ENCODE measurements at places on chromosomes 2 and 18. TPM values are rescaled to one million over a fixed set of nuclear protein-coding genes. Genes with fewer than 3 reads are reported as not detected.

GRCh38 chr18:62651276-62652056, 63.9 kb upstream of the PHLPP1 start:
- no peak for DNase-seq
- H3K27ac ChIP-seq = no peak overlapping the region
- H3K36me3 ChIP-seq = no peaks in the 10 kb centered on the region
- H3K4me1 ChIP-seq = peaks cover 8% of the 10 kb centered on the region

DNA sequence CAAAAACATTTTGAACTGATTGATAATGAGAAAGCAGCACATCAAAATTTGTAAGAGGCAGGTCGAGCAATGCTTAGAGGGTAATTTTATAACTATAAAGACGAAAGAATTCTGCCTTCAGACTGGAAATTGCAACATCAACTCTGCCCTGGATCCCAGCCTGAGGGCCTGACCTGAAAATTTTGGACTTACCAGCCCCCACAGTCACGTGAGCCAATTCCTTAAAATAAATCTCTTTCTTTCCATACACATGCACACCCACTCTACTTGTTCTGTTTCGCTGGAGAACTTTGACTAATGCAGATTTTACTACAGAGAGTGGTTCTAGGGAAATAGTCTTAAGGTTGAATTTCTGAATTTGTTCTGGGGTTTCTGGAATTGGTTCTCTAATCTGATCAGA, 14.6 kb upstream of the ACOXL start:
- no peak overlapping the region for H3K27ac ChIP-seq
- no peaks in the 10 kb centered on the region for H3K36me3 ChIP-seq
- no peaks in the 10 kb centered on the region for H3K4me1 ChIP-seq
- H3K4me3 ChIP-seq = no peak overlapping the region

DNA sequence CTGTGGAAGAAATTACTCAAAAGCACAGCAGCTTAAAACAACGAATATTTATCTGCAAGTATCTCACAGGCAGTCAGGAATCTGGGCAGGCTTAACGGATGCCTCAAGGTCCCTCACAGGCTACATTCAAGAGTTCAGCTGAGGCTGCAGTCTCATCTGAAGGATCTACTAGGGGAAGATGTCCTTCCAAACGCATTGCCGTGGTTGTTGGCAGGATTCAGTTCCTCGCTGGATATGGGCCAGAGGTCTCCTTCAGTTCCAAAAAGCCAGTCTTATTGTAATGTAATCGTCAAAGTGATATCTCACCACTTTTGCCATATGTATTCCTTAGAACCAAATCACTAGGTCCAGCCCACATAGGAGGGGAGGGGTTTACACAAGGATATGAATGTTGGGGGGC, 98.2 kb upstream of the EPAS1 start:
- DNase-seq = no peak
- no peaks in the 10 kb centered on the region for H3K36me3 ChIP-seq

DNA sequence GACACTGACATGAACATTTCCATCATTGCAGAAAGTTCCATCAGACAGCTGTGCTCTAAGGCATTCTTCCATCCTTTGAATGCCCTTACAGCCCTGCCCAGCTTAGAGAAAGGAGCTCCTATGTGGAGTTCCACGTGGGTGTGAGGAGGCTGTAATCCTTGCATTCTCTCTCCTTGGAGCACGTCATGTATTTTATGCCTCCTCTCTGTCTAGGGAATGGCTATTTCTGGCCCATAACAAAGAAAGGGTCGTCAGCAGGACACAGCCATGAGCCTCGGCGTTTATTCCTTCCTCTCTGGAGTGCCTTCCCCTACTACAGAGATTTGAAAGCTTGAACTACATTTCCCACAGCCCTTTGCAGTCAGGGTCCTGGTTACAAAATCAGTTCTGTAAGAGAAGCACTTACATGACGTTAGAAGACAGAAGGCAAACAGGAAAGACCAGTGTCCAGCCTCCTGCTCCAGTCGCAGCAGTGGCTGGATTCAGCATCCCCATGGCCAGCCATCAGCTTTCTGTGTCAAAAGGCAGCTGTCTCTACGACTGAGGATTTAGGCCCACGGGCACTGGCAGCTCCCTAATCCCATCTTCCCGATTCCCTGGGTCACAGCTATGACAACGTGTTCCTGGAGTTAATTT, 234.9 kb downstream of the TFCP2L1 start:
- DNase-seq = no peak
- no peak overlapping the region for H3K4me3 ChIP-seq
- no peaks in the 10 kb centered on the region for H3K27me3 ChIP-seq
- H3K27ac ChIP-seq = no peak overlapping the region
- H3K36me3 ChIP-seq = no peaks in the 10 kb centered on the region
- H3K4me1 ChIP-seq = no peaks in the 10 kb centered on the region

GRCh38 chr2:207459990-207460757, 69.6 kb upstream of the CREB1 start:
- H3K27me3 ChIP-seq = no peaks in the 10 kb centered on the region
- no peak for DNase-seq

CNTNAP5 gene
- not detected for total RNA-seq

MAP3K19 gene
- not detected for total RNA-seq

DNA sequence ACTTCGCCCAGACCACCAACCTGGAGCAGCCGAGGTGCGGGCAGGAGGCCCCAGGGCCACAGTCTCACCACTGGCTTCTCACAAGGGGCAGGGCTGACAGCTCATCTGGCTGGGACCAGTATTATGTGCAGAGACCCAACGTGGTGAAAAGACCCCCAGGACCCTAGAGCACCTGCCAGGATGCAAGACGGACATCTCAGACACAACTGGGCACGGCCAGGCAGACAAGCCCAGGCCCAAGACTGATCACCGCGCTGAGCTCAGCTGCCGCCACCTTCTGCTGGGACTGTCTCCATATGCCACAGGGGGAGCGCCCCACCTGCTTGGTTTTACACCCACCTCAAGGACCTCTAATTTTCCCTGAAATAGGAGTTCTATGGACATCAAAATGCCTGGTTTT, 23.2 kb downstream of the HDAC4 start:
- H3K36me3 ChIP-seq = peaks cover 8% of the 10 kb centered on the region
- no peak for DNase-seq
- peaks cover 38% of the 10 kb centered on the region for H3K4me1 ChIP-seq
- no peak overlapping the region for H3K4me3 ChIP-seq

DNA sequence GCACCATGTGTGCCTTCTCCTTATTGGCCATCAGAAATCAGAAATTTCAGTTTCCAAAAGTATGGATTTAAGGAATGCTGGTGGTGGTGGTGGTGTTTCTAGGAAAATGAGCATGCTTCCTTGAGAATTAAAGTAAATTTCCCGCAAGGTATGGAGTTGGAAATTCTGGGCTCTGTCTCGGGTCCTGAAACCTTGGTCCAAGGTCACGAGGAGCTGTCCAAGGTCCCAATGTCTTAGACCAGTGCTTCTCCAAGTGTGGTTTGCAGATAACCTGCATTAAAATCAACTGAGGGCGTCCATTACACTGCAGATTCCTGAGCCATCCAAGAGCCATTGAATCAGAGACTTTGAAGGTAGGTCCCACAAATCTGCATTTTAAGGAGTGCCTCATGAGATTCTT, 210.9 kb upstream of the PKDCC start:
- H3K27ac ChIP-seq = no peak overlapping the region
- H3K4me1 ChIP-seq = peaks cover 6% of the 10 kb centered on the region
- peaks cover 12% of the 10 kb centered on the region for H3K27me3 ChIP-seq

- H3K4me3 ChIP-seq = no peak overlapping the region
- no peak for DNase-seq
- H3K27ac ChIP-seq = no peak overlapping the region
- H3K36me3 ChIP-seq = no peaks in the 10 kb centered on the region
Observed at GRCh38 chr18:43393174-43393573, 115.9 kb upstream of the SYT4 start.

DNA sequence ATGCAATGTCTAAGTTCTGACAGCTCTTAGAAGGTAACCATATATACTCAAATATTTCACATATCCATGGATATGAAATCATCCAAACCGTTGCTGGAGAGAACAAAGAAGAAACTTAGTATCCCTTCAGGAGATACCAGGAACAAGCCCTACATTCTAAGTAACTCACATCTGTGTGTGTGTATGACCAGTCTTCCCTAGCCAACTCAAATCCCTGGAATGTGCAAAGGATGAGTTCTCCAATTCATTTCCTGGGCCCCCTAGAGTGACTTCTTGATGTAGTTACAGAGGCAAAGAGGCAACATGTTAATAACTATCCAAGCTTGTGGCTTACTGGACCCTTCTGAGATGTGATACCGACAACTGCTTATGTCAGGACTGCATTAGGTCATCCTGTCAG, 20.1 kb downstream of the TPGS2 start:
- DNase-seq = no peak
- H3K27me3 ChIP-seq = no peaks in the 10 kb centered on the region
- no peak overlapping the region for H3K4me3 ChIP-seq
- peaks cover 4% of the 10 kb centered on the region for H3K4me1 ChIP-seq
- H3K27ac ChIP-seq = no peak overlapping the region

DNA sequence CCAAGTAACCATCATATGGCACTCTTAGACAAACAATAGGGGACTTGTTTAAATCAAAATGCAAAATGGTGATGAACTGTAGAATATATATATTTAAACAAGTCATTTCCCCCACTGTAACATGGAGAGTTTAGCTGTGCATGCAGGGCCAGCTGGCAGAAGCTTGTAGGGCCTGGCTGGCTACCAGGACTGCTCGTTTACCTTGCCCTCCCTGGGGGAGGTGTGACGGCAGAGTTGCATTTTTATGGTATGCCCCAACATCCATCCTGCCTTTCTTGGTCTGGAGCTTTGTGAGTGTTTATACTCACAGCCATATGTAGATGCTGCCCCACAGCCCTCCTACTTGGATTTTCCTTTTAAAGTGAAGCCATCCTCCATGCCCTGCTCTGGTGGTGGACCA, 101.7 kb upstream of the ZFP36L2 start:
- no peak for DNase-seq
- H3K4me1 ChIP-seq = peaks cover 7% of the 10 kb centered on the region
- H3K27me3 ChIP-seq = no peaks in the 10 kb centered on the region
- no peaks in the 10 kb centered on the region for H3K36me3 ChIP-seq

DNA sequence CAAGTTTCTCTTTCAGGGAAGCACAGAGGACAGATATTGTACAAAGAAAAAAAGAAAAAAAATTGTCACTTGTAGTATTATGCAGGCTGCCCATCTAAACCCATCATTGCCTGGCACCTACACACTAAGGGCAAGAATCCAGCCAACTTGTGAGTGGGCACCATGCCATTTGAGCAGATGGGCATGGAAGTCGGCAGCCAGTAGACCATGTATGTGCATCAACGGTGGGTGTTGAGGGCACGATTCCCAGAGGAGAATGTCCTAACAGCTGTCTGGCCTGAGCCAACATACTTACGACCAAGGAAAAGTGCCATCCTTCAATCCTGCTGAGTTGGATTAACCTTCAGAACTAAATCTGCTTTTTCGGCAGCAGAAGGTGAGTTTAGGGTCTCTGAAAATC, 63.9 kb downstream of the ARHGAP15 start:
- no peak for DNase-seq
- no peak overlapping the region for H3K4me3 ChIP-seq
- H3K36me3 ChIP-seq = no peaks in the 10 kb centered on the region

- DNase-seq = no peak
- no peaks in the 10 kb centered on the region for H3K27me3 ChIP-seq
- no peak overlapping the region for H3K27ac ChIP-seq
- no peaks in the 10 kb centered on the region for H3K4me1 ChIP-seq
Observed at GRCh38 chr18:22921772-22922171, 11.4 kb upstream of the RBBP8 start.

DNA sequence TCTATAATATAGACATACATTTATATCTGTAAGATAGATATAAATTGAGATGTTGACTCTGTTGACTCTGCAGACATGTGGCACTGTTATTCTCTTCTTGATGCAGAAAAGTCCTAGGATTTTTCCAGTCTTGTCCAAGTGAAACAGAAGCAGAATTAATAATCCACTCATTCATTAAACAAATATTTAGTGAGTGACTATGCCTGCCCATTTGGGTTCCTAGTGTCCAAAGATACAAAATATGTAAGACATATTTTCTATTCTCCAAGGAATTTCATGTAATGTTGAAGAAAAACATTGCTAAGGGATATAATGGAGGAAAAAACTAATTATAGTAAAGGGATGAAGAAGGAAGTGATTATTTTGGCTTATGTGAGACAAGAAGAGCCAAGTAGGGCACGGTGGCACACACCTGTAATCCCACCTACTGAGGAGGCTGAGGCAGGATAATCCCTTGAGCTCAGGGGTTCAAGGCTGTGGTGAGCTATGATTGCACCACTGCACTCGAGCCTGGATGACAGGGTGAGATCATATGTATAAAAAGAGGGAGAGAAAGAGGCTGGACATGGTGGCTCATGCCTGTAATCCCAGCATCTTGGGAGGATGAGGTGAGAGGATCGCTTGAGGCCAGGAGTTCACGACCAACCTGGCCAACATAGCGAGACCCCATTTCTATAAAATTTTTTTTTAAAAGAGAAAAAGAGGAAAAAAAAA, 19.9 kb upstream of the PLEKHH2 start:
- H3K27ac ChIP-seq = no peak overlapping the region
- no peaks in the 10 kb centered on the region for H3K4me1 ChIP-seq
- H3K27me3 ChIP-seq = no peaks in the 10 kb centered on the region
- H3K4me3 ChIP-seq = no peak overlapping the region
- no peaks in the 10 kb centered on the region for H3K36me3 ChIP-seq
- DNase-seq = no peak

C2orf81 gene
- 1.2 TPM for total RNA-seq

- H3K36me3 ChIP-seq = no peaks in the 10 kb centered on the region
- H3K27me3 ChIP-seq = no peaks in the 10 kb centered on the region
- no peak overlapping the region for H3K4me3 ChIP-seq
- no peak overlapping the region for H3K27ac ChIP-seq
- no peaks in the 10 kb centered on the region for H3K4me1 ChIP-seq
Observed at GRCh38 chr18:73235921-73236320, 368.1 kb upstream of the NETO1 start.

DNA sequence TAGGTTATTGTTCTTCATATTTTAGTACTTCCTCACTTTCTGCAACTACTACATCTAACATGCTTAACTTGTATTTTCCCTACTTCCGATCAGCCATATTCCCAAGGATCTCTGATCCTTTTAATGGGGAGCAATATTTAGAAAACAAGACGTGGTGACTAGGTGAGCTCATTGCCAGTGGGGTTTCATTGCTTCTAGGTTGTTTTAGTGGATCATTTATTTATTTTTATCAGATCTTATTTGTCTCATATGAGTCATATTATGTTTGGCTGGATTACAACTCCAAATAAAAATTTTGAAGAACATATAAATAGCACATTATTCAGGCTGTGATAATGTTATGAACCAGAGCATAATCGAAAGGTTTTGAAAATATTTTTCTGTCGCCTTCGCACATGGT, 480.9 kb upstream of the TMEFF2 start:
- no peaks in the 10 kb centered on the region for H3K36me3 ChIP-seq
- no peak for DNase-seq
- H3K4me3 ChIP-seq = no peak overlapping the region

CYP1B1 gene
- total RNA-seq = 14.7 TPM

GRCh38 chr2:146246736-146247523, 1597.9 kb upstream of the ACVR2A start:
- H3K27ac ChIP-seq = no peak overlapping the region
- H3K4me3 ChIP-seq = no peak overlapping the region
- H3K36me3 ChIP-seq = no peaks in the 10 kb centered on the region
- DNase-seq = no peak
- no peaks in the 10 kb centered on the region for H3K4me1 ChIP-seq
- H3K27me3 ChIP-seq = no peaks in the 10 kb centered on the region

DSG4 gene
- total RNA-seq = not detected
